ENCODE measurements at places on chromosomes 3 and 15. TPM values are rescaled to one million over a fixed set of nuclear protein-coding genes. Genes with fewer than 3 reads are reported as not detected.

SYNPR gene
- not detected for total RNA-seq

SLC51B gene
- total RNA-seq: not detected

GRCh38 chr3:45535665-45536064, 58.9 kb upstream of the LIMD1 start:
- no peak overlapping the region for H3K4me3 ChIP-seq
- no peak for DNase-seq
- peaks cover 6% of the 10 kb centered on the region for H3K4me1 ChIP-seq
- H3K36me3 ChIP-seq: no peaks in the 10 kb centered on the region
- no peak overlapping the region for H3K27ac ChIP-seq
- H3K27me3 ChIP-seq: no peaks in the 10 kb centered on the region

- no peak overlapping the region for H3K27ac ChIP-seq
- H3K36me3 ChIP-seq: no peaks in the 10 kb centered on the region
- H3K27me3 ChIP-seq: no peaks in the 10 kb centered on the region
- no peak overlapping the region for H3K4me3 ChIP-seq
Observed at GRCh38 chr3:63946753-63947152, 34.6 kb upstream of the SCAANT1 start.

DNA sequence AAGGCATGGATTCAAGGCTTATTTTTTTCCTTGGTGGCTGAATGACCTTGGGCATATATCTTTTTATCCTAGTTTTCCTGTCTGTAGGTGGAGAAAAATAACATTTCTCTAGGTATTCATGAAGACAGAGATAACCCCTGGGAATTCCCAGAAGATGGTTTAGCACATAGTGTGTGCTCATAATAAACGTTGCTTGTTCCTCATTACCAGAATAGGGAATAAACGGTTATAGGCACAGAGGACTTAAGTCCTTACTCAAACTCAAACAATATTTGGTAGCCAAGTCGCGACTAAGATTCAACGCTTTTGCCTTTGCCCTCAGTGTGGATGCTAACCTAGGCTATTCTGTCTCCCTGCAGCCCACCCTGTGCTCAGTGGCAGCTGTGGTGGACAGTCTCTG, 51.6 kb upstream of the MITF start:
- no peak for DNase-seq
- no peaks in the 10 kb centered on the region for H3K27me3 ChIP-seq
- H3K4me3 ChIP-seq: no peak overlapping the region
- no peaks in the 10 kb centered on the region for H3K36me3 ChIP-seq
- H3K4me1 ChIP-seq: peaks cover 13% of the 10 kb centered on the region

Data from vagina (tissue), 2 donors.